M059J (cell line): ENCODE measurements at places on chromosomes 16 and 17. TPM values are rescaled to one million over a fixed set of nuclear protein-coding genes. Genes with fewer than 3 reads are reported as not detected.
A peak's percentile ranks its signal among the peaks of the same experiment; 100 is the strongest.

Gene GGA3
- total RNA-seq, result 10.2 and 18.1 TPM in 2 replicates

- DNase-seq, result no peak
These were observed 5.4 kb upstream of the BCAR1 start for GRCh38 chr16:75256696-75257343.

GRCh38 chr16:12498077-12498476 is 305.6 kb downstream of the CPPED1 start:
- DNase-seq, result no peak

Gene WFDC1
- total RNA-seq, result 0.05 and 0.52 TPM in 2 replicates

DNA sequence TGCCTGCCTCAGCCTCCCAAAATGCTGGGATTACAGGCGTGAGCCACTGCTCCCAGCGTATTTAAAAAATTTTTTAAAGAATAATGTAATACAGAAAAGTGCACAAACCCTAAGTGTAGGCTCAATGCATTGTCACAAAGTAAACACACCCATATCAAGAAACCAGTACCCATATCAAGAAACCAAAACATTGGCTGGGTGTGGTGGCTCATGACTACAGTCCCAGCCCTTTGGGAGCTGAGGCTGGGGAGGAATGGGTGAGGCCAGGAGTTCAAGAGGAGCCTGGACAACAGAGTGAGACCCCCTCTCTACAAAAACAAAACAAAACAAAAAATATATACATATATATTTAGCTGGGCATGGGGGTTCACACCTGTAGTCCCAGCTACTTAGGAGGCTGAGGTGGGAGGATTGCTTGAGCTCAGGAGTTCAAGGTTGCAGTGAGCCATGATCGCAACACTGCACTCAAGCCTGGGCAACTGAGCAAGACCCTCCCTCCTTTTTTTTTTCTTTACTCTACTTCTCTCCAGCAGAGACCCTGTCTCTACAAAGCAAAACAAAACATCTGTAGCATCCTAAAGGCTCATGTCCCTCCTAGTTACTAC is 9.3 kb upstream of the PRR14 start:
- no peak for DNase-seq

- no peak for DNase-seq
These were observed 71.1 kb downstream of the N4BP1 start for GRCh38 chr16:48538746-48539484.

Gene ST6GALNAC1
- total RNA-seq, result not detected in 2 replicates

Gene MAP3K14
- total RNA-seq, result 5.3 and 10.1 TPM in 2 replicates

DNA sequence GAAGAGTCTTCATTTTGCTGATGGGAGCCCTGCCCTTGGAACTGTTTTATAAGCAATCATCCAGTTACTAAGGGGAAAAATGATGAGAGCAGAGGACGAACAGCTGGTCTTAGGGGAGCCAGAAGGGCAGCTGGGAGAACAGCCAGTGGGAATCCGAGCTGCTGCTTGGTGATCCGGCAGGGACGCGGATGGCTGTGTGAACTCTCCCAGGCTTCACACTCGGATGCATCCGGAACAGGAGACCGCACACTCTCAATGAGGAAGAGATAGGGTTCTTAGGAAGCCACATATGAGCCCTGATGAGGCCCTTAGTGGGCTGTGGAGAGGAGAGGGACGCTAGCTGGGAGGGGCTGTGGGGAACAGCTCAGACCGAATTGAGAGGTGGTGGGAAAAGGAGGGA is 5.0 kb upstream of the CACNG5 start:
- DNase-seq, result no peak

DNA sequence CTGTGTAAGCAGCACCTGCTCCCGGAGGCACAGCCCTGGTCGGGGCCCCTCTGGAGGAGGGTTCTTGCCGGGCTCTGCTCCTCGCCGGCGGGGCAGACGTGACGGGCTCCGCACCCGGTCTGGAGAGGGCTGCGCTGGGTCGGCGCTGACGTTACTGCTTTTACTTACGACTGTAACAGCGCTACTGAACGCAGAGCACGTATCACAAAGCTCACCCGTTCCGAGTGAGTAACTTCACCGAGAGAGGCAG is 1.3 kb upstream of the RAB40C start:
- DNase-seq, result peak; percentile 66

GRCh38 chr17:62109378-62109902 is 44.4 kb upstream of the MED13 start:
- DNase-seq, result peak; percentile 88

DNA sequence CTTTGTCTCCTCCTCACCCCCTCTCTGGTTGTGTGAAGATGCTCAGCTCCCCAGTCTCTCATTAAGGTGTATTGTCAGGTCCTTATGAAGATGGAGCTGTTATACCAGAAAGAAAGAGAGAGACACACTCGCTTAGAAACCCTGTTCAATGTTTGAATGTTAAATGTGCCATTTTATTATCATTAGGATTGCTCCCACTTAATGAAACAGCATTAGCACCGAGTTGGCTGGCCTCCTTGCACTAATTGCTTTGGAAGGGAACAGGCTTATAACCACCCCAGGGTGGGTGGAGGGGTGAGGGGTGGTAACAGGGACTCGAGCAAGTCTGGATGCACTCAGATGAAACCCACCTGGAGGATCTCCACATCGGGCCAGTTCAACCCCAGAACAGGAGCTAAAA is 14.4 kb downstream of the PIPOX start:
- DNase-seq, result no peak

- DNase-seq, result no peak
These were observed 3.1 kb upstream of the BAIAP3 start for GRCh38 chr16:1330260-1330914.

GRCh38 chr16:70151391-70151790 is 22.2 kb upstream of the CLEC18C start:
- DNase-seq, result no peak

DNA sequence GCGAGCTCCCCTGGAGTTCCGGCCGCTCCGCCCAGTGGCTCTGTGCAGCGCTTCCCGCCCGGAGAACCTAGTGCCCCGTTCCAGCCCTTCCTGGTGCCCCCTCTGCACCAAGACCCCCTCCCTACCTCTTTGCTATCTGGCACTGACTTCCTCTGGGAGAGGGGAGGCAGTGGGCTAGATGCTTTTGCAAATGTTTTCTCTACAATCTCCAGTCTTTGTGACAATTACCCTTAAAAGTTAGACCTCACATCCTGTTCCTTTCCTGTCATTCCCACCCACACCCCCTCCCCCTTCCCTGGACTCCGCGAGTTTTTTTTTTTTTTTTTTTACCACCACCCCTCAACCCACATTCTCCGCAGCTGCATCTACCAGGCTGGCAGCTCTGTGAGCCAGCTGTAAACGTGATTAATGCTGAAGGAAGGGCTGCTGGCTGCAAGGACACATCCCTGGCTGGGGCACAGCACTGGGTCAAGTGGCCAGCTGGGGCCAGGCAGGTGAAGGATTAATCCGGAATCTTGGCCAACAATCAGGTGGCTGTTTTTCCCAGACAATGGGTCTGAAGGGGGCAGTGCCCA is 101.5 kb downstream of the MGAT5B start:
- DNase-seq, result peak; percentile 45

- DNase-seq, result no peak
These were observed 2.3 kb upstream of the IL4R start for GRCh38 chr16:27311448-27311830.

Gene TK1
- total RNA-seq, result 107 and 150 TPM in 2 replicates

DNA sequence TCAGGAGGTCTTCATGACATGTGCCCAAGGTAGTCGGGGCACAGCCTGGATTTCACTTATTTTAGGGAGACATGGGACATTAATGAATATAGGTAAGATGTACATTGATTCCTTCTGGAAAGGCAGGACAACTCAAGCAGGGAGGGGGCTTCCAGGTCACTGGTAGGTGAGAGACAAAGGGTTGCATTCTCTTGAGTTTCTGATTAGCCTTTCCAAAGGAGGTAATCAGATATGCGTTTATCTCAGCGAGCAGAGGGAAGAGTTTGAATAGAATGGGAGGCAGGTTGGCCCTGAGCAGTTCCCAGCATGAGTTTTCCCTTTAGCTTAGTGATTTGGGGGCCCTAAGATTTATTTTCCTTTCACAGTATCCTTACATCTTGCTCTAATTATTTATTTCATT is 443.8 kb upstream of the EEF2KMT start:
- DNase-seq, result no peak

Gene OR2C1
- not detected in 2 replicates for total RNA-seq
